ENCODE measurements at places on chromosomes 2 and 18. TPM values are rescaled to one million over a fixed set of nuclear protein-coding genes. Genes with fewer than 3 reads are reported as not detected.

The SH3RF3 gene
- total RNA-seq: 10.8 TPM

The CAMKMT gene
- 10.1 TPM for total RNA-seq

The ANKRD23 gene
- 3.0 TPM for total RNA-seq

The KIF5C gene
- 0.65 TPM for total RNA-seq

The PARD3B gene
- 19.5 TPM for total RNA-seq

The NYAP2 gene
- not detected for total RNA-seq

The LBH gene
- total RNA-seq: 379 TPM

The ERLEC1 gene
- total RNA-seq: 117 TPM

The PCARE gene
- total RNA-seq: not detected

The CD302 gene
- 24.0 TPM for total RNA-seq

The GCG gene
- not detected for total RNA-seq

The SPRED2 gene
- 14.2 TPM for total RNA-seq

The C2orf15 gene
- 0.11 TPM for total RNA-seq

Measured in articular chondrocyte of knee joint (primary cell).